T-helper 9 cell (primary cell): ENCODE measurements at places on chromosomes 1 and 21.

- DNase-seq, result no peak
Observed at GRCh38 chr21:17334484-17334883, 178.4 kb upstream of the CXADR start.

DNA sequence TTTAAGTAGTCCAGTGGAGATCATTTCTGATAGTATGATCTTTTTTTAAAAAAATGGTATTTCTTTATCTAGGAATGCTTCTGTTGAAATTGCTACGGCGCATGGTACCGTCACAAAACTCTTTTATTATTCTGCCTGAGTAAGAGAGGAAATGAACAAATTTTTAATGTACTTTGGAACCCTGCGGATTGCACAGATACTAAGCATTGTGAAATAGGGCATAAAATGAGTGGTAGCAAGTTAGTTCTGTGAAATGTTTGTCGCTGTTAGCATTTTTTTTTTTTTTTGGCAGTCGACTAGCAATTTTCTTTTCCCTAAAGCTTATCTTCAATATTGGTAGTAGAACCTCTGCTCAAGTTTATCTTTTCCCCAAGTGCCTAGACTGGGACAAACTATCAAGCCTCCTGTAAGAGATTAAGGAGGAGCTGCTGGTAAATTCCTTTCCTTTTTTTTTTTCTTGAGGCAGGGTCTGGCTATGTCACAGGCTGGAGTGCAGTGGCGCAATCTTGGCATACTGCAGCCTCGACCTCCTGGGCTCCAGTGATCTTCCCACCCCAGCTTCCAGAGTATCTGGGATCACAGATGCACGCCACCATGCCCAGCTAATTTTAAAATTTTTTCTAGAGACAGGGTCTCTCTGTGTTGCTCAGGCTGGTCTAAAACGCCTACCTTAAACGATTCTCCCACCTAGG is 2.2 kb downstream of the ITSN1 start:
- no peak for DNase-seq

DNA sequence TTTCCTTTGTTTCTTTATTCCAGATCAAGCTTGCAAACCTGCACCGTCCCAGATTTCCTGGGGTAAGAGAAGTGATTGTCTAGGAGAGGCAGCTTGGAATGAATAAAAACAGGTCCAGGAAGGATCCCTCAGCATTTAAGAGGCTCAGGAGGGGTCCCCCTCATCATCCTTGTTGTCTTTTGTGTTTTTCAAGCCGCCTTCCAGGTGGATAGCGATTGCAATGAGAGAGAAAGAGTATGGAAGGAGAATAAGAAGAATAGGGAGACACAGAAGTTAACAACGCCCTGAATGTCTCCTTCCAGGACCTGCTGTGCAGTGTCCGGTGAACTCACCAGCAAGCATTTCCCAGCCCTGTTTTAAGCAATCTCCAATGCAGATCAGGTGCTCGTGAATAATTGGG is 8.5 kb downstream of the ERG start:
- no peak for DNase-seq

GRCh38 chr1:226104671-226105121 is 42.2 kb downstream of the H3-3A start:
- DNase-seq, result no peak

DNA sequence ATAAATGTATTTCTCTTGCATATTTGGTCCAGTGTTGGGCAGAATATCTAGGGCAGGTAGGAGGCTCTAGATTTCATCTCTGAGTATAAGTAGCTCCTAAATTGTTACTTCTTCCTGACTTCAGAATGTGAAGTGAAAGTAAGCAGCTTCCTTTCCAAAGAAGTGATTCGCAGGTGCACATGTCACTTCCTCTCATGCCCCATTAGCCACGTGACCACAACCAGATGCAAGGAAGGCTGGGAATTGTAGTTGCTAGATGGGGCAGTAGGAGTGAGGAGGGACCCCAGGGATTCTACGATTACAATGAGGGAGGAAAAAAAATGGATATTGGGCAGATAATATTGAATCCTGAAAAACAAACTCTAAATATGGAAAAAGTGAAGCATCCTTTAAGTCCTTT is 113.2 kb upstream of the CYYR1 start:
- no peak for DNase-seq

DNA sequence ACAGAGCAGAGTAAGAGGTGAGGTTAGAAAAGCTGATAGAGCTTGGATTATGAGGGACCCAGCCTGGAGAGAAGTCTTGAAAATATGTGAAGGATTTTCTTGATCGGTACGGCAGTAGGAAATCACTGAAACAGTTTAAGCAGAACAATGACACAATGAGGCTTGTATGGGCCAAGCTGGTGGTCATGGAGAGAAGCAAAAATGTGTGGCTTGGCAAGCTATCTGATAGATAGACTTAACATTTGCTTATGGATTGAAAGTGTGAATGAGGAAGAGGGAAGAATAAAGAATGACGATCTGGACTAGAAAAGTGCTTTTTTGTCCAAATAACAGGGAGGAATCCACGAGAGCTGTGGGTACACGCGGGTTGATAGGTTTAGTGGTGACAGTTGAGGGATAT is 15.4 kb upstream of the XPR1 start:
- no peak for DNase-seq

GRCh38 chr21:33991133-33991532 is 75.5 kb upstream of the ATP5PO start:
- DNase-seq, result no peak

DNA sequence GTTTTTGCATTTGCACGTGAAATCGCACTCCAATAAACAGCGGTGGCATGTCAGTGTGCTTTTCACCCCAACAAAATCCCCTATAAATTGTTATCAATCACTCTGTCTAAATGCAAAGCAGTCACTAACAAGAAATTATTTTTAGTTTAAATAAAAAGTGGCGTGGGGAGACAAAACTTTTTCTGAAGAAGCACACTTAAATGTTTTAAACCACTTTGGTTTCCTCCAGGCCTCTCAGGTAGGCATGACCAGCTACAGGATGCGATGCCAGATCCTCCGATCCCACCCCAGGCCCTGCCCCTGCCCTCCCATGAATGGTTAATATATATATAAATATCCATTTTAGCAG is 3.6 kb downstream of the FMO1 start:
- DNase-seq, result no peak

DNA sequence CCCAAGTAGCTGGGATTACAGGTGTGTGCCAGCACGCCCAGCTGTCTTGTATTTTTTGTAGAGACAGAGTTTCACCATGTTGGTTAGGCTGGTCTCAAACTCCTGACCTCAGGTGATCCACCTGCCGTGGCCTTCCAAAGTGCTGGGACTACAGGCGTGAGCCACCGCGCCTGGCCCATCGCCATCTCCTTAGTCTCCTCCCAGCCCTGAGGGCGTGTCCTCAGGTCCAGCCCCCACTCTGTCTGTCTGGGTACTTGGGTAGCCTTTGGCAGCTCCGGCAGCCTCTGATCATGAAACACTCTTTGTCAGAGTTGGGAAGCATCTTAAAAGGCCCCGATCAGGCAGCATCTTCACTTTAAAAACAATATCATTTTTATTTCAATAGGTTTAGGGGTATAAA is 90.3 kb upstream of the DISP3 start:
- DNase-seq, result no peak

GRCh38 chr1:209260136-209260535 is 323.4 kb upstream of the CAMK1G start:
- DNase-seq, result no peak

DNA sequence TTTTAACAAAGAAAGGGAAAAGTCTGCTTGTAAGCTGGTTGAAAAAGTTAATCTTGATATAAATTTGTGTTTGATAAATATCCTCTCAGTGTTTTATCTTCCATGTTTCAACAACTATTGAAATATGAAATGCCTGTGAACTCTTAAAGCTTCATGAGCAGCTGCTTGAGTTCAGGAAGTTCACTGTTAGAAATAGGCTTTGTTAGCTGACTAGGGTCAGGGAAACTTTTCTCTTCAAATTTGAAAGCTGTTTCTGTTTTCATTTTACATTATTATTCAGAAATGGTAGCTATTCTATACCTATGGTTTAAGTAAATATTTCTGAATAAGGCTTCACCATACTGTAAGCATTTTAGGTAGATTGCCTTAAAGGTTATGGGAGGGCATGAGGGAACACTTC is 191.7 kb downstream of the HS2ST1 start:
- no peak for DNase-seq

DNA sequence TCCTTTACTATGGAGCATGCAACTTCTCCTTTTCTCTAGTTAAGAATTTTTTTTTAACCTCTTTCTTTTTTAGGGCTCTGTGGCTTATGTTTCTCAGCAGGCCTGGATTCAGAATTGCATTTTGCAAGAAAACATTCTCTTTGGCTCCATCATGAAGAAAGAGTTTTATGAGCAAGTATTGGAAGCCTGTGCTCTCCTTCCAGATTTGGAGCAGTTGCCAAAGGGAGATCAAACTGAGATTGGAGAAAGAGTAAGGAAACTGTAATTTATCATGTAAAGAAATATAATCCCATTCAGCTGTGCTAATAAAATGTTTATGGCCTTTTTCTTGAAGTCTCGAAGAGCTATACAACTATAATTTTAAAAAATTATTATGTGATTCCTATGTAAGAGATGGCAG is 70.1 kb downstream of the HSPA13 start:
- DNase-seq, result no peak

- DNase-seq, result no peak
Observed at GRCh38 chr1:84330125-84330984, 28.8 kb downstream of the SAMD13 start.

DNA sequence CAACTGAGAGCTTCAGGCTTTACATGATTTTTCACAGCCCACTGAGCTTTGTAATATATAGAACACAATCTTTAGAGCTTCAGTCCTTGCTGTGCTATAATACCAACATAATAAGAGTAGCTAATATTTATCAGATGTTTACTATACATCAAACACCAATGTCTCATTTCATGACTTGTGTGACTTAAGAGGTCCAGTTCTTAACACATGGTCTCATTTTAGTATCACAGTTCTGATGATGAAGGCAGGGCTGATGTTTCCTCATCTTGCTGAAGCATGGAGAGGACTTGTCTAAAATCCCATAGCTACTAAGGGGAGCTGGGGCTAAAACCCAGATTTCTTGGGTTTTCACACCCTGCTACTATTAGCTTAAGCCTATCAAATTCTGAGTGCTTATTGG is 5.5 kb downstream of the MTR start:
- DNase-seq, result no peak

DNA sequence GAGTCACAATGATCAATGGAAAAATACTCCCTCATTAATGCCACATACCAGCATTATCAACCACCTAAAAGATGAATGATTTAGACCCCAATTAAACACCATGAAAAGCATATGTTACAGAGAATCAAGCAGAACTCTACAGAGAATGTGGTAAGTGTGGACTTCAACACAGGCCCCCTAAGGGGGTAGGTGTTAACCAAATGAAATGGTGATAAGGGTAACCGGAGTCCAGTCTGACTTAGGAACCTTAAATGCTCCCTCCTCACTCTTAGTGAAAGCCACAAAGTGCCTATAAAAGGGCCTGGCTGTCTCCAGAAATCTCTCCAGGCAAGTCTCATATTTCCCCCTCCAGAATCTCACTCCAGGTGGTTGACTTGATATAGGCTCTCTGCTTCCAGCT is 149.2 kb upstream of the FOXD3 start:
- no peak for DNase-seq

- no peak for DNase-seq
Observed at GRCh38 chr1:160315359-160315758, 27.7 kb downstream of the COPA start.

DNA sequence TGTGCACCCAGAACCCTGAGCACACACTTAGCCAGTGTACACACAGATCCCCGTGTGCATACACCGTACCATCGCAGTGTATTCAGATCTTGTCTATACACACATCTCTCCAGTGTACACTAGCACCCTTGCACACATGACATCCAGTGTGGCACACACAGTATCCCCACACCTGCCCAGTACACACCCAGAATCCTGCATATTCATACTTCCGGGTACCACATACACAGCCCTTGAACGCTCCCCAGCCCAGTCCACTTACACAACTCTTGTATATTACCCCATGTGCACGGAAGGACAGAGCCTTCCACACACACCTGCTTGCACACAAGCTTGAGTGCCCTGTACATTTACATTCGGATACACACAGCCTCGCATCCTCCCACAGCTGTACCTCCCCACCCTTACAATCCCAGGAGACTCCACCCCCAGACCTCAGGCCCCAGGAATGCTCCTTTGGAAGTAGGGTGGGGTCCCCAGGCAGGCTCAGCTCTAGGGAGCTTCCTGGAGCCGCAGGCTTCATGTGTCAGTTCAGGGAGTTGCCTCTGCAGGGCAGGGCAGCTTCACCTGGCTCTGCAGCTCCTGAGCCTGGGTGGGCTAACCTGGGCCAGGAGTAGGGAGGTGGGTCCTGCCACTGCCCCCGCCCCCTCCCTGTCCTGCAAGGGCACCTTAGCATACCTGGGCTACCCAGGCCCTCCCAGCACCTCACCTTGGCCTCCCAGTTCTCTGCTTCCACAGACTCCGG is 46.2 kb downstream of the AHDC1 start:
- no peak for DNase-seq

DNA sequence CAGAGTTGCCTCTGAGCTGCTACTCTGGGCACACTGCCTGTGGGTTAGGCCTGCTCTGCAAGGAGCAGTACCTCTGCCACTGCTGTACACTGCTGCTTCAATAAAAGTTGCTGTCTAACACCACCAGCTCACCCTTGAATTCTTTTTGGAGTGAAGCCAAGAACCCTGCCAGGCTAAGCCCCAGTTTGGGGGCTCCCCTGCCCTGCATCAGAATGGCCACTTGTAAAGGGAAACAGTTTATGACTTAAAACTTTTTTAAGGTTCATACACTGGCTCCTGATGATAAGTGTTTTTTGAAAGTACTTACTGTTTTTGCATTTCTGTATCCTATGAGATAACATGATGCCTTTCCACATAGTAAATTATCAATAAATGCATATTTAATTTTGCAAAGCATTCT is 310.0 kb downstream of the LMO4 start:
- no peak for DNase-seq

DNA sequence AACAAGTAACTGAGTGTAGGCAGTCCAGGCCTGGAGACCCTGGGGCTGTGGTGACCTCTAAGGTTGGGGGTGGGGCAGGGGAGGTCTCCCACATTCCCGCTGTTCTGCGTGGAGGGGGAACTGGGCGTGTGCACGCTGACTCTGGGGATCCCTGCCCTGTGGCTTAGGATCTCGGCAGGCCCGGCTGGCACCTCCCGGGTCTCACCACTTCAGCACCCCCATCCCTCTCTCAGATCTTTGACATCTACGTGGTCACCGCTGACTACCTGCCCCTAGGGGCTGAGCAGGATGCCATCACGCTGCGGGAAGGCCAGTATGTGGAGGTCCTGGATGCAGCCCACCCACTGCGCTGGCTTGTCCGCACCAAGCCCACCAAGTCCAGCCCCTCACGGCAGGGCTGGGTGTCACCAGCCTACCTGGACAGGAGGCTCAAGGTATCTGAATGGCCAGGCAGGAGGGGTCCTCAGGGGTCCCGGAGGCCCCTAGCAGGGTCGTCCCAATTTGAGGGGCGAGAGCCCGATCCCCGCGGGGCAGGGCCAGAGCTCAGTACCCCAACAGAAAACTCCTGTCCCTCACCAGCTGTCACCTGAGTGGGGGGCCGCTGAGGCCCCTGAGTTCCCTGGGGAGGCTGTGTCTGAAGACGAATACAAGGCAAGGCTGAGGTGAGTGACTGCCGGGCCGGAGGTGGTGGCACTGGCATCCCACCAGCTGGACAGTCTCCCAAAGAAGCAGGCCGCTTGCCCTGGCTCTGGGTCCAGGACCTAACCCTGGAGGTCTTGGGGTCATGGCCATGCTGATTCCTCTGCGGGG is 68.7 kb downstream of the TRIM11 start:
- DNase-seq, result no peak

- DNase-seq, result no peak
Observed at GRCh38 chr1:166988974-166989515, at the start of gene MAEL. Gene MAEL (plus strand): TSS chr1:166989280. CDS start chr1:166989353, 73 bp downstream.
